Gastrocnemius medialis (tissue), 4 donors: ENCODE measurements at places on chromosomes 6 and 20. TPM values are rescaled to one million over a fixed set of nuclear protein-coding genes. Genes with fewer than 3 reads are reported as not detected.

The TFAP2D gene
- total RNA-seq = not detected

- DNase-seq = no peak
Measured at GRCh38 chr20:48609491-48609978, 218.3 kb downstream of the PREX1 start.

The MYBL2 gene
- not detected for total RNA-seq

DNA sequence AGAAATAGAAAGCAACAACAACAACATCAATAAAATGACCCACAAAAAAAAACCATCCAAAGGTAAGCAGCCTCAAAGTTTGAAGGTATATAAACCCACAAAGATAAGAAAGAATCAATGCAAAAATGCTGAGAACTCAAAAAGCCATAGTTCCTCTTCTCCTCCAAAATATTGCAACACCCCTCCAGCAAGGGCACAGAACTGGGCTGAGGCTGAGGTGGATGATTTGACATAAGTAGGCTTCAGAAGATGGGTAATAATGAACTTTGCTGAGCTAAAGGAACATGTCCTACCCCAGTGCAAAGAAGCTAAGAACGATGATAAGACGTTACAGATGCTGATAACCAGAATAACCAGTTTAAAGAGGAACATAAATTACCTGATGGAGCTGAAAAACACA, 188.8 kb upstream of the BTBD3 start:
- no peak for DNase-seq

GRCh38 chr6:136063096-136063495, 187.0 kb downstream of the MTFR2 start:
- no peak for DNase-seq

DNA sequence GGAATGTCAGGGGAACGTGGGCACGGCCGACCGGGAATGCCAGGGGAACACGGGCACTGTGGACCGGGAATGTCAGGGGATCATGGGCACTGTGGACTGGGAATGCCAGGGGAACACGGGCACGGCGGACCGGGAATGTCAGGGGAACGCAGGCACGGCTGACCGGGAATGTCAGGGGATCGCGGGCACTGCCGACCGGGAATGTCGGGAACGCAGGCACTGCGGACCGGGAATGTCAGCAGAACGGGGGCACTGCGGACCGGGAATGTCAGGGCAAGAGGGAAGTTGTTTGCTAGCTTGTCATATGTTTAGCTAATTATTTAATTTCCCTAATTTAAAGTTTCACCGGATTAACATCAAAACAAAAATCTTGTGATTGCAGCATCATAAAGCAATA, 37.4 kb upstream of the BHLHE23 start:
- no peak for DNase-seq

GRCh38 chr6:53353624-53354023, 4.9 kb upstream of the ELOVL5 start:
- no peak for DNase-seq

DNA sequence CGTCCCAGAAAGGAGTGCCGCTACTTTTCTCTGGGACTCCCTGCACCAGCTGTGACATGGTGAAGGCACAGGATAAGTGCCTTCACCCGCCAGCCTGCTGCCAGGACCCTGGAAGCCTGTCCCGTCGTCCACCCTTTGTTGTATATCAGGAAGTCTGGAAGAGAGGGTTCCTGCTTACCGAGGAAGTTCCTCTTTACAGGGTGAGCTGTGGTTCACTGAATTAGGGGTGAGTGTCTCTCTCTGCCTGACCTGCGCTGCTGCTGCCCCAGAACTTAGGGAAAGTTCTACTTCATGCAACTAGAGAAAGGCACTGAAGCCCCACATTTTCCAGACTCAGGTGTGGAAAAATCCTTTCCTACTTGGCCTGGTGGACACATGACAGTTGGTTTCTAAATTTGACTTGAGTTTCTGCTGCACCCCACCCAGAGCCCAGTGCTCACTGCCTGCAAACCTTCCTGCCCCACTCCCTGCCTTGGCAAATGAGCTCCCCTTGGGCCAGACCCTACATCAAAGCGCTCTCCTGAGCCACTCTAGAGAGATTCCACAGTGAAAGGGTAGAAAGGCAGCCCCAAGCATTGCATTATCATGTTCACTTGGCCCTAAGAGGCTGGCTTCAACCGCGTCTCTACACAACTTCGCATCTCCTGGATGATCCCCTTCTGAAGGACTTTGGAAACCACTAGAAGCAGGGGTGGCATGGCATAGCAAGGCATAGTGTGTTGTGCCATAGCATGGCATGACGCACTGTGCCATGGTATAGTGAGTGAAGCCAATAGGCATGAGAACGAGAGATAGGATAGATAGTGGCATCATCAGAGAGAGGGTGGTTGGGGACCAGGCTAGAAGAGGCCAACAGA, 215.8 kb upstream of the CDYL start:
- DNase-seq = no peak

The PCNA gene
- 24.7 TPM for total RNA-seq

GRCh38 chr20:8255945-8256632, 124.0 kb downstream of the PLCB1 start:
- no peak for DNase-seq

GRCh38 chr6:166778046-166778445, 151.0 kb upstream of the RPS6KA2 start:
- DNase-seq = no peak

- DNase-seq = no peak
Measured at GRCh38 chr20:49098136-49098535, 52.0 kb downstream of the CSE1L start.

The C6orf163 gene
- total RNA-seq = 5.3 TPM

The THBD gene
- 24.6 TPM for total RNA-seq

The TRIM31 gene
- 0.39 TPM for total RNA-seq

The PSMB1 gene
- total RNA-seq = 372 TPM

The RWDD2A gene
- total RNA-seq = 0.61 TPM

The C6orf141 gene
- total RNA-seq = 1.0 TPM
